ENCODE measurements at places on chromosomes 6 and 20.

GRCh38 chr6:84771756-84772356 is 7.5 kb upstream of the TBX18 start:
- DNase-seq = no peak

GRCh38 chr6:157188213-157188612 is 135.1 kb downstream of the TMEM242 start:
- no peak for DNase-seq

DNA sequence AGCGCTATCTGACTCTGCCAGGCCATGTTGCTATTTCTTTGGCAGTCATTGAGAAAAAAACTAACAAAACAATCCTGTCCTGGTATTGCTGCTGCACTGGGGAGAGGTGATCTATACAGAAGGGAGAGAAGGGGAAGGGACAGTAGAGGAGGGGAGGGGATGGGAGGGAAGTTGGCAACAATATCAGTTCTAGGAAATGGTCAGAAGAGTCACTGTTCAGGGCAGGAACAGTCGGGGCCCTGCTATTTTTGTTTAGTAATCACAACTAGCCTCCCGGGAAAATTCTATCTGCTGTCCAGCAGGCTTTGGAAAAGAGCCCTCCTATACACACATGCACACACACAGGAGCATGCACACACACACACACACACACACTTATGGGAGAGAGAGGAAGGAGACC is 142.3 kb upstream of the CARMIL1 start:
- no peak for DNase-seq

DNA sequence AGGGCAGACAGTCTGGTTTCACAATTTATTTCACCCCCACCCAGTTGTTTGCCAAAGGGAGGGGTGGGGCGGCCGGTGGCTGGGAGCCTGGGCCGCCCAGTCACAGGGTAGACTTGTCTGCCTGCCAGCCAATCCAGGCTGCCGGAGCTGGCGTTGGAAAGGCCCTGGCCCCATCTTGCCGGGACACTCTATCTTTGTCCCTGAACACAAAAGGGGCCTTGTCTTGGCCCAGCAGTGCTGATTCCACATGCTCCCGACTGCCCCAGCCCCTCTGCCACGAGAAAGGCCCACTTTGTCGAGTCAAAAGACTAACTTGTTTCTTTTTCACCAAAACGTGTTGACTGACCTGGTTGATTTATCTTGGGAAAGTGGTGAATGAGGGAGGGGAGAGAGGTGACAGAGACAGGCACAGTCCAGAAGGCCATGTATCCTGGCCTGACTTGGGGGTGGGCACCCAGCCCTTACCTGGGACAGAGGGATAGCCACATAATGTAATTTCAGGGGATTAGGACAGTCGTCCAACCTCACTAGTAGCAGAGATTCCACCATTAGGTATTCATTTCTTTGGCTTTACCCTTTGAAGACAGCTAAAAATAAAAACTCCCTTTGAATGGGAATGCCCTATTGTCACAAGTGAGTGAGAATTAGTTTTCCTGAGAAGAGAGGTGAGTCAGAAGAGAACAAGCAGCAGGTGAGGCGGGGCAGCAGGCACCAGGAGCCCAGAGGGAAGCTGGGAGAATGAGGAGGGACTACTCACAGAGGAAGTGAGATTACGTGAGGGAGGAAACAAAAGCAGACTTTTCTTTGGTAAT is 67.0 kb upstream of the SIRPA start:
- DNase-seq = peak; percentile 99

DNA sequence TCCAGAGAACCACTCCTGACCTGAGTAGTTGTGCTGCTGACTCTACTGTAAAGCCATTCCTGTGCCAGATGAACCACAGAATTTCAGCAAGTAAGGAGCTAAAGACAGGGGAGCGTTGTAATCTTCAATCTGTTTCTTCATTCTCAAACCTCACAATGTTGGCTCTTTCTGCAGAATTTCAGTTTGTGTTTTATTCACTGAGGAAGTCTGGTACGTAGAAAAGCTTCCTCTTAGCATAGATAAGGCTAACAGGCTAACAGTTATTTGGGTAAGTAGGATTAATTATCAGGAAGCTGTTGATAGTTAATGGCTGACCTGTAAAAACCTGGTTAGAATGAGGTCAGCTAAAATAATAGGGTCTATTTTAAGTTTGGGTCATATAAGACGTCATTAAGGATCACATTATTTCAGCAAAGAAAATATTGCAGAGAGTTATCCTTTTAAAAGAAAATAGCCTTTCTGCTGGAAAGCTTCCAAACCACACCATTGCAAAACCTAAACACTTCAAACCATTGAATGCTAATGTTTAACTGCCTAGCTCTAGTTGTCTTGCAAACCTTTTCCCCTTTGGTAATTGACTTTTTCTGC is 14.1 kb upstream of the TENT5A start:
- no peak for DNase-seq

GRCh38 chr6:21522143-21522747 is 71.3 kb upstream of the SOX4 start:
- DNase-seq = no peak

GRCh38 chr6:14601490-14601889 is 483.9 kb downstream of the CD83 start:
- no peak for DNase-seq

DNA sequence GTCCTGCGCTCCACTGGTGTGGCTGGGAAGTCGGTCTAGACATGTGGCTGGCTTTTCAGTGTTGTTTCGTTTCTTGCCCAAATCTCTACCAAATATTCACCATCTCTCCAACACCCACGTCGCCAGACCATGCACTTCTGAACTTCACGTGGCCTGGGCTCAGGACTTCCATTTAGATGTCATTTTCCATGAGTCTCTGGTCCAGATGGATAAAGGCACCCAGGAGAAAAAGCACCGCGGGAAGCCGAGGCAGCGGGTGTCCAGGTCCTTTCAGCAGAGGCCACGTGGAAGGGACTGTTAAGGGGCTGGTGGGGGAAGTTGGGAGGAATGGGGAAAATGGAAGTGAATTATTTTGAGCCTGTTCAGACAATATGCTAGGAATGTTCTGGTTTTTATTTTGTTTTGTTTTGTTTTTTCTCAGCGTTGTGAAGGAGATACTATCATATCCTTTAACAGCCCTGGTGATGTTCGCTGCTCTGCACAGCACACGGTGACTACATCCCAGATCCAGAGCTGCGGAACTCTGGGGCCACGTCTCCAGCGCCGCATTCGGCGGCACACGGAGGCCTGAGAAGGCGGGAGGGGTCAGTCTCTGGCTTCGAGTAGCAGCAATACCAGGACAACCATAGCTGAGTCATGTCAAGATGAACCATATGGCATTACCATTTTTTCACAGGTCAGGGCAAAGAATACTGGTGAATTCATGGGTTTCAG is 230.3 kb downstream of the THBS2 start:
- no peak for DNase-seq

GRCh38 chr20:55252521-55252920 is 752.8 kb downstream of the CBLN4 start:
- DNase-seq = no peak

DNA sequence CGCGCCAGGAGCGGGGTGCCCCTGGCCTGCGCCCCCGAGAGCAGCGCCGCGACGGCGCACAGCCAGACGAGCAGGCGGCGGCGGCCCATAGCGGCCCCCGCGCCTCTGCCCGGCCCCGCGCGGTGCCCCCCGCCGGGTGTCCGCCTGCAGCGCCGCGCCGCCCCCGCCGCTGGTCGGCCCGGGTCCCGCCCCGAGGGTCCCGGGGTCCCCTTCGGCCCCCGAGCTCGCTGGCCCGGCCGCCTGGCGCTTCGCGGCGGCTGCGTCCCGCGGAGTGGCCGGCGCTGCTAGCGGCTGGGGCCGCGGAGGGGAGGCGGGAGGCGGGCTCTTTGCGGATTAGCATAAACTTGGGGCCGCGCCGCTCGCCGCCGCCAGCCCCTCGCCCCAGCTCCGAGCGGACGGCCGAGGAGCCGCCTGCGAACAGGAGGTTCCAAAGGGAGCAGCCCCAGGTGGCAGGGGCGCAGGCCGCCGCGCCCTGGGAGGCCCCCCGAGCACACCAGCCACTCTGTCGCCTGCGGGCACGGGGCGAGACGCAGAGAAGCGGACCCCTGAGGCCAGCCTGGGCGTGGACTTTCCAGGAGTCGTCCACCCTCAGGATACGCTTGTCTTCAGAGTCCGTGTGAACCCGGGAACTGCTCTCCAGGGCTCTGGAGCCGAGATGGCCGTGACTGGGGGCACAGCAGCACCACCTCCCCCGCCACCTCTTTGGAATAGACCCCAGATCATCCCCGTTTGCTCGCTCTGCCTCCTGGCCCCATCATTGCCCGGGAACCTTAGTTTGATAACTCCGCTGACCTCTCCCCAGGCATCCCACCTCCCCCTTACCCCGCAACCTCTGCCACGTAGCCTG is at the start of gene EMILIN3:
Gene EMILIN3, minus strand, starts transcription at position 273 of the 847 bp plus-strand sequence. Its CDS starts 184 bp downstream, at position 89.
- no peak for DNase-seq

DNA sequence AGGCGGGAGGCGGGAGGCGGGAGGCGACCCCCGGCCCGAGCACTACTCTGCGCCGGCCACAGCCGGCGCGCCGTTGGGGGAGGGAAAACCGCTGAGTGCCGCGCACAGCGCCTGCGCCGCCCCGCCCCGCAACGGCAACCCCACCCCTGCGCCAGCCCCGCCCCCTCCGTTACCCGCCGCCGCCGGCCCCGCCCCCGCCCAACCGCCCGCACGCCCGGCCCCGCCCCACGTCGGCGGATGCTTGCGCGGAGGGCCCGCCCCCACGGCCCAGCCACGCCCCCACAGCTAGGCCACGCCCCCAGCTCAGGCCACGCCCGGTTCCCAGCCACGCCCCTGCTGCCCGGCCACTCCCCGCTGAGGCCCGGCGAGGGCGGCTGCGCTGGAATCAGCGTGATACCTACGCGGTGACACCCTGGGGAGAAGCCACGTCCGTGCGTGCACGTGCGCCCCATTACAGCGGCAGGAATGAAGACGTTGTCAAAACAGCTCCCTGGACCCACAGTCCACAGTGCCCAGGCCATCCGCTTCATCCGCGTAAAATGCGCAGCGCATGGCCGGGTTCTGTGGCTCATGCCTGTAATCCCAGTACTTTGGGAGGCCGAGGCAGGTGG is at the start of gene TCFL5:
Gene TCFL5, minus strand, starts transcription at position 97 of the 611 bp plus-strand sequence. CDS start 152 bp downstream, outside the sequence.
- peak; percentile 86 for DNase-seq

- no peak for DNase-seq
Measured at GRCh38 chr6:5778906-5779305, 227.8 kb downstream of the NRN1 start.

DNA sequence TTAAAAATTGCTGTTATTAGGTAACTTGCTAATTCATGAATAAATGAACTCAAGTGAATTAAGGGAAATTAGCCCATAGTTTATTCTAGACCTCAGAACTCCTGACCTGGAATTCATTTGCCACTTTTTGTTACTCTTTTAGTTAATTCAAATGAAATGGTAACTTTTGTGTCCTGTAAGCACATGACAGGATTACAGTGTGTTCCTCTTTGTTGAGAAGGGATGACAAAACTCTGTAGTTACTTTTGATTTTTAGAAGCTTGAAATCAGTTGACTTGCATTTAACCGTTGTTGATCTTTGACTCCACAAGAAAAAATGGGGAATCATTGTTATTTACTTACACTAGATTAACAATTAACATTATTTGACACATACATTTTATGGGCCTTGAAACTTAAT is 6.2 kb downstream of the SLC9A8 start:
- DNase-seq = no peak

DNA sequence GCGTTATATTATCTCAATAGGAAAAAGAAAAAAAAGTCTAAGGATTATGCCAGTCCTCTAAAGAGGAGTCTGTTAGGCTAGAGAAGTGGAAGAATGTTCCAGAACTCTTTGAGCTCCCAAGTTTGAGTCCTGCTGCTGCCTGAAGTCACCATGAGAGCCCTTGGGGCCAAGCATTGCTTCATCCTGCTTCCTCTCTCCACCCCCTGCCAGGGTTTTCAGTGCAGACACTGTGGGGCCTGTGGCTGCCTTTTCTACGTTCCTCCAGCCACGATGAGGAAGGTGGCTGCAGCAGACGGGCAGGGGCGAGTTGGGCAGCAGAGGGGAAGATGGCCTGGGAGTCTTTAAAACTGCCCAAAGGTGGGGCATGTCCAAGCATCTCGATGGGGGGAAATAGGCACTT is 214.4 kb upstream of the KCNG1 start:
- DNase-seq = peak; percentile 29

DNA sequence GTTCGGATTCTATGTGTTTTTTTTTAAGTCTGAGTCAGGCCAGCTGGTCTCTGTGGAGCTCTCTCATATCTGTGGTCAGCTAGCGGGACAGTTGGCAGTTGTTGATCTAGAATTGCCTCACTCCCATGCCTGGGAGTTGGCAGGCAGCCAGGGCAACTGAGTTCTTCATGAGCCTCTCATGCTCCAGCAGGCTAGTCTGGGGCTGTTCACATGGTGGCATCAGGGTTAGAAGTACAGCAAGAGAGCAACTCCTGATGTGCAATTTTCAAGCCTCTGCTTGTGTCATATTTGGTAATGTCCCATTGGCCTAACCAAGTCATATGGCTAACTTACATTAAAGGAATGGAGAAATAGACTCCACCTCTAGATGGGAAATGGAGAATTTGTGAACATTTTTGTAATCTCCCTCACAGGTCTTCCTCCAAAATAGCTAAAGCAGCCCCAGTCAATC is 6.7 kb upstream of the IFT52 start:
- peak; percentile 88 for DNase-seq

DNA sequence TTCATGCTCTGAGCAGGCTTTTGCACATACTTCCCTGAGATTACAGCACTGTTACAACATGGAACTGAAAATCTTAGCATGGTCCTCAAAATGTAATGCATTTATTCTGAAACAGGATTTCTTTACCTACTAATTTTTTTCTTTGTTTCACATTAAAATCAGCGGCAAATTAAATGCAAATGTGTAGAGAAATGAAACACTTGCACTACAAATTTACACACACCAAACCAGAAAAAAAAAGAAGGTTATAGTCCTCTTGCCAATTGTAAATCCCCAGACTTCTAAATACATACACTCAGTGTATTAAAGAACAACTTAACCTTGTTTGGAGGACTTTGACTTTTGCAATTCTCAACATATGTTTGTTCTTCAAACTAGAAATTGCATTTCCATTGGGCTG is 210.9 kb upstream of the TBX18 start:
- no peak for DNase-seq

DNA sequence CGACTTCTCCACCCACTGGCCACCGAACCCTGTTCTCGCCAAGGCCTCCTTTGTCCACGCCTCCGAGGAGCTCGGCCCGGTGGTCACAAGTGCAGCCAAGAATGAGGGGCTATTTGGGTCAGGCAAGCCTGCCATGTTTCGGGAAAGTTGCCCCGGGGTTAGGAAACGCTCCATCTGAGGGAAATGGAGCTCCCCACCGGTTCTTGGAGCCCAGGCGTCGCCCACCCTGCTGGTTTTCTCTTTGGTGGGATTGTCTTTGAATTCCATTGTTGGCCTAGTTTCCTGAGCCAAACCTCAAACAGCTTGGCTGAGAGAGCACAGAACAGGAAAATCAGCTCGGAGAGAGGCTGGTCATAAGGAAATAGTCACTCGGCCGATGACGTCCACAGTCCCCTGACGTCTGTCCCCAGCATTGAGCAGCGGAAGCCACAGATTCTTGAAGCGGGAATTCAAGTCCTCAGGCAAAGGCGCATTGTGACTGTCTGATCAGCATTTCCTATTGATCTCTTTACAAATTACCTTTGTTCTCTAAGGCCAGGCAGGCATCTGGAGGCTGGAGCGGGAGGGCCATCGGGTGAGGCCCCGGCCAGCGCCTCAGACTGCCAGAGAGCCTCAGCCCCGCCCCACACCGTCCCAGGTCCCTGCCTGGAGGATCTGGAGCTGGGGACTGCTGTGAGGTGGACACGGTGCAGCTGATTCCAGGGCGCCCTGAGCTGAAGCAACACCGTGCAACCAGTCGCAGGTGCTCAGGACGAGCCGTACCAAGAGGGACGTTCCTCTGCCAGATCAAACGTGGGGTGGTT is 138.6 kb downstream of the DLL1 start:
- DNase-seq = peak; percentile 75

GRCh38 chr20:24703284-24703610 is 233.8 kb downstream of the SYNDIG1 start:
- no peak for DNase-seq

GRCh38 chr20:63854766-63855362 is 6.4 kb upstream of the ABHD16B start:
- no peak for DNase-seq
